ENCODE measurements at places on chromosomes 11 and 22.

- peak; percentile 64 for ATAC-seq
Observed at GRCh38 chr11:19903620-19904069, 191.0 kb downstream of the NAV2 start.

DNA sequence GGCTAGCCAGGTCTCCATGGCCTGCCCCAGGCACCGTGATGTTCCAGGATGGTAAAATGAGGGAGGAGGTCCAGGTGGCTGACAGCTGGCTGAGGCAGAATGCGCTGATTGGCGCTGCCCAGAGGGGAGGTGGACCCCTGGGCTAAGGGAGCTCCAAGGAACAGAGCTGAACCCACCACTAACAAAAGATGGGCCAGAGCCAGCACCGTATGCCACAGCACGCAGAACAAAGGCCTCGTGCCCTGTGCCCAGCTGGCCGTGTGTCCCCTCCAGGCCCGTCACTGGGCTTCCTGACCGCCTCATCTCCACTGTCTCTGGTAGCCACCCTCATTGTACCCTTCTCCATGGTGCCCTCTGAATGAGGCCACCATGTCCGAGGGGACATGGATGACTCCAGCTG, 19.6 kb upstream of the PRODH start:
- no peak for ATAC-seq

DNA sequence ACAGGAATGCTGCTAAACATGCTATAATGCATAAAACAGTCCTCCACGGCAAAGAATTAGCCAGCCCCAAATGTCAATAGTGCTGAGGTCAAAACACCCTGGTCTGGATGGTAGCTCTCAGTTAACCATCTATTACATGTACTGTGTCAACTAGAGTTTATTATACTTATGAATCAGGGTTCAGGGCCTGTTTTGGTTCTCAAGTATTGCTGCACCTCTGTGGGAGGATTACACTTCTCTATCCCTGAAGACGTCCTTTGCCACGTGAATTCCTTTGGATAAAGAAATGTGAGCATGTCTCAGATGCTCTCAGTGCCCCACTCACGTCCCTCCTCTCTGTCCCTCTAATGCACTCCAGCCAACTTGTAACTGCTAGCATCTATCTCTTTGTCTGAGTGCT, 53.4 kb downstream of the SLC1A2 start:
- ATAC-seq: no peak

DNA sequence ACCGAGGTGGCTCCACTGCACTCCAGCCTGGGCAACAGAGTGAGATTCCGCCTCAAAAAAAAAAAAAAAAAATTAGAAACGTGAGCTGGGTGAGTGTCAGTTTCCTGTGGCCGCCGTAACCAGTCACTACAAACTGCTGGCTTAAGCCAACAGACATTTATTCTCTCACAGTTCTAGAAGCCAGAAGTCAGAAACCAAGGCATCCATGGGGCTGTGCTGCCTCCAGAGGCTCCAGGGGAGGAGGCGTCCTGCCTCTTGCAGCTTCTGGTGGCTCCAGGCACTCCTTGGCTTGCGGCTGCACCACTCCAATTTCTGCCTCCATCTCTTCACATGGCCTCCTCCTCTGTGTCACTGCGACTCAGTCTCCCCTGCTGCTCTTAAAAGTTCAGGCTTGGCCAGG, 11.1 kb upstream of the KIAA0930 start:
- ATAC-seq: no peak

DNA sequence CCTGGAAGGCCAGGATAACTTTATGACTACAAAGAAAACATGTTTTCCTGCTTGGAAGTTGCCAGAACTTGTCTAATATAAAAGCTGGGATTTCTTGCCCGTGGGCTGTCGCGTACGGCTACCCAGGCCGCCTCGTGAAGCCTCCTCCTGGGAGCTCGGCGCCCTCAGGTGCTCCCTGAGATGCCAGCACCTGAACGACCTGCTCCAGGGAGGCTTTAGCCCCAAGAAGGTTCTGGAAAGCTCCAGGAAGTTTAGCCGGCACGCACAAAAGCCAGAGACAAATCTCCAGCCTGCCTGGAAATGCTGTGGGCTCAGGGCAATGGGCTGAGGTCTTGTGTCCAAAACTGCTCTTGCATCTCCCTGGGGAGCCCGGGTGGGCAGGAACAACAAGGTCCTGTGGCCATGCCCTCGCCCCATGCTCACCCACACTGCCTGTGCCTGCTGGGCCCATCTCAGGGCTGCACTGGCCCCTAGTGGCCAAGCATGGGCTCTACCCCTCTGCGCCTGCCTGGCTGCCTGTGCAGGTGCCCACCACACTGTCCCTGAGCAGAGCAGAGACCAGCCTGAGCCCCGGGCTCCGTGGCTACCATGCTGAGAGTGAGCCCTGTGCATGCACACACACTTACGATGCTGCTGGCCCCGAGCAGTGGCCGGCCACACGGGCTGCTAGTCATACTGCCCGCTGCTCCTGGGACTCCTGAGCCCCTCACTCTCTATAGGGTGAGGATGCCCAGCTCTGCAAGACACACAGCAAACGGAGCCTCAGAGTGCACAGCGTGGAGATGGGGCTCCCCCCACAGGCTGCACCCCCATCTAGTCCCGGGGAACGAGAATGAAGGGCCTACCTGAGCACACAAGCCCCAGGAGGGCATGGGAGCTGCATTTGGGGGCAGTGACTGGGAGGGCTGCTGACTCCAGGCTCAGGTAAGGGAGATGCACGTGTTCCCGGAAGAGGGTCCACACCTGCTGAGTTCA, 4.9 kb upstream of the CELSR1 start:
- ATAC-seq: peak; percentile 91

- no peak for ATAC-seq
Observed at GRCh38 chr11:72773291-72773690, 20.6 kb downstream of the STARD10 start.

- ATAC-seq: peak; percentile 43
Observed at GRCh38 chr22:23035557-23036277, 34.6 kb upstream of the GNAZ start.

- ATAC-seq: no peak
Observed at GRCh38 chr11:6200975-6201374, 2.0 kb downstream of the OR52W1 start.

GRCh38 chr22:22401381-22401780, 107.2 kb downstream of the ZNF280B start:
- no peak for ATAC-seq

DNA sequence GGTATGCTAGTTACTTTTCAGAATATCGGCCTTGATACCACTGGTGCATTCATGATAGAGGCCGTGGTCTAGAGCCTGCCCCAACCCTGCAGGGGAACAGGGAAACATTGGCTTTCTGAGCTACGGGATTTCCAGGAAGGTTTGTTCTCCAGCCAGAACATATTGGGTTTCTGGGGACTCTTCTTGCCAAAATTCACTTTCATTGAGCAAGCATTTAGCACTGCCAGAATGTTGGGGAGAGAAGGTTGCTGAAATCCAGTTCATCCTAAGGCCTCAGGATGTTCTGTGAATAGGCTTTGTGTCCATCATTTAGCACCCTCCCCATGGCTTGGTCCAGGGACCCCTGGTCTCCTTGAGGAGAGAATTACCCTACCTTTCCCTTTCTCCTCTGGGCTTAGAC, 36.7 kb downstream of the DRG1 start:
- no peak for ATAC-seq

GRCh38 chr22:17336061-17336460, 33.2 kb upstream of the CECR2 start:
- ATAC-seq: no peak

- peak; percentile 93 for ATAC-seq
Observed at GRCh38 chr11:126109941-126110731, 47.5 kb upstream of the CDON start.

- ATAC-seq: no peak
Observed at GRCh38 chr11:131025421-131026125, 109.3 kb upstream of the SNX19 start.

- ATAC-seq: no peak
Observed at GRCh38 chr22:39472570-39473556, 16.1 kb downstream of the MGAT3 start.

DNA sequence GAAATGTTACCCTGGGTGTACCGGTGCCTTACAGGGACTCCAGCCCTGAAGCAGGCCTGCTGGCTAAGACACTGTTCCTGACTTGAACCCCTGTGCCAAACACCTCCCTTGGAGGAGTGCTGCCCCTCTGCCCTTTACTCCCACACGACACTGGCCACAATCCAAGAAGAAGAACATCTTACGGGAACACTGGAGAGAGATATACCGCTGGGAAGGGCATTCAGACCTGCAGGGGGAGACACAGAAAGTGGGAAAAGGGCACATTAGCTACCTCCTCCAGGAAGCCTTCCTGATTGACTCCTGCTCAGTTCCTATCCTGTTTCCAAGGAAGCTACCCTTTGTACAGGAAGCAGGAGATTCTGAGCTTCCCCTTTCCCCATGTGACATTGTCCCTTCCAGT, 18.7 kb downstream of the TMPRSS13 start:
- no peak for ATAC-seq

GRCh38 chr11:71474141-71474770, 21.3 kb downstream of the NADSYN1 start:
- no peak for ATAC-seq

Data from activated T-helper 17 cell treated with anti-CD3 and anti-CD28 coated beads, Interleukin-2, amount 50 U/mL, for 72 hours (primary cell).